ENCODE measurements at places on chromosomes 11 and 22. TPM values are rescaled to one million over a fixed set of nuclear protein-coding genes. Genes with fewer than 3 reads are reported as not detected.

The PRPF19 gene
- total RNA-seq = 128 TPM

The KBTBD4 gene
- total RNA-seq = 17.2 TPM

The RCOR2 gene
- total RNA-seq = 0.40 TPM

The CDC45 gene
- 65.7 TPM for total RNA-seq

The SLC25A45 gene
- 40.9 TPM for total RNA-seq

The VSIG10L2 gene
- total RNA-seq = not detected

The TMEM9B gene
- total RNA-seq = 35.2 TPM

The VSIG2 gene
- not detected for total RNA-seq

The SLC1A2 gene
- total RNA-seq = not detected

The HBE1 gene
- total RNA-seq = not detected

The SESN3 gene
- 47.6 TPM for total RNA-seq

The OR52A1 gene
- total RNA-seq = not detected

The PATE4 gene
- total RNA-seq = not detected

The PKDREJ gene
- total RNA-seq = not detected

The CCDC87 gene
- total RNA-seq = 0.08 TPM

The OR5P2 gene
- total RNA-seq = not detected

The TTC9C gene
- 59.9 TPM for total RNA-seq

The STX5 gene
- 41.0 TPM for total RNA-seq

The HPX gene
- total RNA-seq = 0.35 TPM

The ZNF202 gene
- 11.2 TPM for total RNA-seq

The NXPE2 gene
- not detected for total RNA-seq

The TH gene
- not detected for total RNA-seq

The XRCC6 gene
- total RNA-seq = 283 TPM

The MRGPRE gene
- total RNA-seq = not detected

The ALKBH3 gene
- total RNA-seq = 38.5 TPM

The APOL3 gene
- 139 TPM for total RNA-seq

The F2 gene
- not detected for total RNA-seq

The PANX2 gene
- 0.10 TPM for total RNA-seq

The LARGE2 gene
- 0.44 TPM for total RNA-seq

The STK33 gene
- total RNA-seq = 0.79 TPM

The UBQLN3 gene
- total RNA-seq = not detected

The ZNF214 gene
- total RNA-seq = not detected

The SLC22A25 gene
- not detected for total RNA-seq

The ZP1 gene
- not detected for total RNA-seq

The CAT gene
- 40.0 TPM for total RNA-seq

The ANGPTL5 gene
- total RNA-seq = not detected

The DDB1 gene
- 222 TPM for total RNA-seq

The PEX26 gene
- 40.1 TPM for total RNA-seq

The SLC17A6 gene
- total RNA-seq = not detected

The NRXN2 gene
- total RNA-seq = 0.15 TPM

The PRR33 gene
- not detected for total RNA-seq

All from activated CD4-positive, alpha-beta T cell treated with anti-CD3 and anti-CD28 coated beads, Interleukin-2, amount 10 ng/mL, durations not matched to agents 7 days and 5 days (primary cell).